A673 (cell line): ENCODE measurements at places on chromosomes 6 and 20. TPM values are rescaled to one million over a fixed set of nuclear protein-coding genes. Genes with fewer than 3 reads are reported as not detected.

Gene TTPAL
- total RNA-seq, result 14.3 and 14.6 TPM in 2 replicates

Gene CNR1
- total RNA-seq, result not detected in 2 replicates

Gene SNAP25
- 5.0 and 5.8 TPM in 2 replicates for total RNA-seq

Gene NCOA6
- total RNA-seq, result 39.9 and 41.2 TPM in 2 replicates

Gene KCNQ2
- total RNA-seq, result 6.6 and 15.1 TPM in 2 replicates

Gene TTK
- total RNA-seq, result 57.4 and 62.5 TPM in 2 replicates

Gene SMOC2
- 1.7 and 1.8 TPM in 2 replicates for total RNA-seq

Gene XKR7
- total RNA-seq, result 0.04 TPM in 1 of 2 replicates, not detected in the other

GRCh38 chr20:1087311-1087905 is 31.0 kb upstream of the PSMF1 start:
- no peak for DNase-seq

- peak; percentile 70 for DNase-seq
These were observed 2.8 kb upstream of the FOXC1 start for GRCh38 chr6:1606780-1607515.

DNA sequence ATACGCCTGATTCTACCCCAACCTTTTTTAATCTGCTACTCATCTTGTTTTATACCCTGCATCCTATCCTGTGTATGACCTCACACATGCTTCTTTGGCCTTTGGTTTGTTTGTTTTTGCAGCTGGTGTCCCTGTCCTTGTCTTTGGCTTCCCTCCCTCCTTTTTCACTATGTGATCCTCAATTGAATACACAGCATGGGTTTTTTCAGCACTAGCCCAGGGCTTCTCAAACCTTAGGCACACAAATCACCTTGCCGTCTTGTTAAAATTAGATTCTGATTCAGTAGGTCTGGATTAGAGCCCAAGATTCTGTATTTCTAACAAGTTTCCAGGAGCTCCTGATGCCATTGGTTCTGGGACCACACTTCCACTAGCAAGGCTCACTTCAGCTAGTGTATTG is 321.5 kb upstream of the MAN1A1 start:
- no peak for DNase-seq

- no peak for DNase-seq
These were observed 45.6 kb downstream of the THBS2 start for GRCh38 chr6:169208011-169208410.

GRCh38 chr6:3236005-3236404 is 8.6 kb upstream of the TUBB2B start:
- DNase-seq, result no peak

GRCh38 chr20:32063695-32064094 is 11.7 kb downstream of the HCK start:
- no peak for DNase-seq

- DNase-seq, result no peak
These were observed 57.6 kb downstream of the NUDT3 start for GRCh38 chr6:34334796-34335416.

- DNase-seq, result no peak
These were observed 69.4 kb upstream of the KCNG1 start for GRCh38 chr20:51092338-51092737.

- DNase-seq, result no peak
These were observed 162.5 kb upstream of the CITED2 start for GRCh38 chr6:139536751-139537617.

GRCh38 chr6:20892365-20892764 is 358.1 kb downstream of the CDKAL1 start:
- no peak for DNase-seq

GRCh38 chr6:25601800-25602673 is 50.0 kb upstream of the SCGN start:
- peak; percentile 66 for DNase-seq

DNA sequence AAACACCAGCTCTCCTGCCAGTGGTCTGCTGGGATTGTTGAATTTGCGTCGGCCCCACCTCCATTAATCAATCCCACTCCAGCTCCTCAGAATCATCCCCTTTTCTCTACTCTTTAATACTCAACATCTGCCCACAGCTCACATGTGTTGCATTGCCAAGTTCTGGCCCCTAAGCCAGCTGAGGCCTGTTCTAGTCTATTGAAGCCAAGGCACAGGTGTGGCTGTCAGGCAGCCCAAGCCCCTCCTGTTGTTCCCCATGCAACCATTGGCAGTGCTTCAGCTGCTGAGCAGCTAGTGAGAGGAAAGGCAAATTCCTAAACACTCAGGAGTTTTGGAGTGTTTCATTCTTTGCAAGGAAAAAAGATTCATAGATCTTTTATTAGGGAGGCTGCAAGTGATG is 128.0 kb upstream of the NT5E start:
- no peak for DNase-seq
